ENCODE measurements at places on chromosomes 13 and 19.

- DNase-seq, result peak; percentile 26
These were observed 495 bp downstream of the DCLK1 start for GRCh38 chr13:36130552-36131221.

- no peak for DNase-seq
These were observed 4.9 kb downstream of the TFDP1 start for GRCh38 chr13:113589251-113589960.

- no peak for DNase-seq
These were observed 46.0 kb downstream of the ATP11A start for GRCh38 chr13:112735791-112736190.

DNA sequence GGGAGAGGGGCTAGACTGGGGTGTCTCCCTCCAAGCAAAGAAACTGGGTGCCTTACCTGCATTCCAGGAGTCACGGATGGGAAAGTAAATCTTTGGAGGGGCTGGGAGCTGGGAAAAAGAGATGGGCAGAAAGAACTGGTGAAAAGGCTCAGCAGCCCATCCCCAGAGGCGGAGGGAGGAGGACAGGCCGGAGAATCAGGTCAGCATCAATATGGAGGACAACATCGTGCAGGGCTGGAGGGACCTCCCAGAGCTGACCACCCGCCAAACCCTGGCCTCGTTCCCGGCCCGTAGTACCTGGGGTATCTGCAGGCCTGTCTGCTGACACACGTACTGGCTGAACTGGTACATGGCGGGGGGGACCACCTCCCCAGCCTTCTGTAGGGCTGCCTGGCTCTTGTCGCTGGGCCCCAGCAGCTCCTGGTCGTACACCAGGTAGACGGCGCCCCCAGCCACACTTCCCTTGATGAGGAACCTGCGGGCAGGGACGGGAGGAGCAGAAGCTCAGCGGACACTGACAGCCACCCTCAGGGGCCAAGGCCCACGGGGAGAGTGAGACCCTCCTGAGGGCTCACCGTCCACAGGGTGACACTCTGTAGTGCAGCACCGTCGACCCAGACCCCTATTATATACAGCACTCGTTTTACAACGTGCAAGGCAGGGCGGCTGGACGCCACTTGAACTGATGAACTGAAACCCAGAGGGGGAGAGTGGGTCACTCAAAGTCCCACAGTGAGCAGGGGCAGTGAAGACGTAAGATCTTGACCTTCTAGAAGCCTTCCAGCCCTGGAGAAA lies 830 bp downstream of the MICOS13 start:
- DNase-seq, result no peak

GRCh38 chr19:13764101-13764807 lies at the start of gene MRI1:
TSS of gene MRI1 (plus strand) at chr19:13764522. CDS start at chr19:13764589, 67 bp downstream.
- peak; percentile 58 for DNase-seq

GRCh38 chr13:65260946-65261891 lies 1968.9 kb downstream of the PCDH9 start:
- DNase-seq, result no peak

GRCh38 chr19:7908078-7908699 lies 4.5 kb downstream of the MAP2K7 start:
- no peak for DNase-seq

DNA sequence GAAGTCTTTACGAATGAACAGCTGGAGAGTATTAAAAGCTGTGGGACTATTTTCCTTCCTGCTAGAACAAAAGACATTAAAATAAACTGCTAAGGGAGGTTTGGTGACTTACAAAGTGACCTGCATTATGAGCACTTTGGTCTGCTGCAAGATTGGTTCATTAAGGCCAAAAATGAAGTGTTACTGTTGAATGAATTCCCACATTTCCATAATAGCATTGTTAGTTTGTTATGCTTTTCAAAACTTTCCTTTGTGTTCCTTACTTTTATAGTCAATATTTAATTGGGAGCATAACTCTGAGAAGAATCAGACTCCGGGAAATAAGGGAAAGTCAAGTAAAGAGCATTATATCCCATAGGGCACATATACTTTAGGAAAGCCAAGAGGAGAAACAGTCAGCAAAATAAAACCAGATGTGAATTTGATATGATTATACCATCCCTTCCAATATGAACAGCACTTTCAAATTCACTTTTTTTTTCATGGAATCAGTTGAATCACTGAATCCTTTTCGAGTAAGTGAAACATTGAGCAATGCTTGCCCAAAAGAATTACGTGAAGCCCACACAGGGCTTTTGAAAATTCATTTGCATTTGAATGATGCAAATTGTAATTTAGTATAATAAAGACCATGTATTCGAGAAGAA lies 112.6 kb downstream of the KCTD12 start:
- DNase-seq, result no peak
